T-helper 22 cell (primary cell): ENCODE measurements at places on chromosomes 16 and 17.

DNA sequence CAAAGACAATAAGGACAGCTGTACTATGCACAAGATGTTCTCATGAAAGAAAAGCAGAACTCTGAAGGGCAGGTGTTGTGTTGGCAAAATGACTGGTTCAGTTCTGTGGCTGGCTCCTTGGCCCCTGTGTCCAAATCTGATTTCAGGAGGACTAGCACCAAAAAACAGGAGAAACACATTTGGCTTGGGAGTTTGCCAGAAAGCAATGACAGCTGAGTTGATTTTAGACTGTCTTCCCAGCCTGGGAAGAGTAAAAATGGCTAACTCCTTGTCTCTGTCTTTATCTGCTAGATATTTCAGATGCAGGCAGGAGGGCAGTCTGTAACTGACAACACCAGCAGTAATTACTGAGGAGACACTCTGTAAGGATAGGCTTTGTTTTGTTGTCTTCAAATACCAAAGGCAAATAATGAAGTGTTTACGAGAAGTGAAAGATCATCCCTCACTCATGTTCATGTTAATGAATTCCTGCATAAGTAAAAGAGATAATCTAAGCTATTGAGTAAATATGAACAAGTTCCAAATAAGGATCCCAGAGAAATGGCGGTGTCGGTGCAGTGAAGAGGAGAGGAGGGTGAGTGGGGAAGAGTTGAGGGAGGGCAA, 989.0 kb downstream of the CDH11 start:
- no peak for DNase-seq

DNA sequence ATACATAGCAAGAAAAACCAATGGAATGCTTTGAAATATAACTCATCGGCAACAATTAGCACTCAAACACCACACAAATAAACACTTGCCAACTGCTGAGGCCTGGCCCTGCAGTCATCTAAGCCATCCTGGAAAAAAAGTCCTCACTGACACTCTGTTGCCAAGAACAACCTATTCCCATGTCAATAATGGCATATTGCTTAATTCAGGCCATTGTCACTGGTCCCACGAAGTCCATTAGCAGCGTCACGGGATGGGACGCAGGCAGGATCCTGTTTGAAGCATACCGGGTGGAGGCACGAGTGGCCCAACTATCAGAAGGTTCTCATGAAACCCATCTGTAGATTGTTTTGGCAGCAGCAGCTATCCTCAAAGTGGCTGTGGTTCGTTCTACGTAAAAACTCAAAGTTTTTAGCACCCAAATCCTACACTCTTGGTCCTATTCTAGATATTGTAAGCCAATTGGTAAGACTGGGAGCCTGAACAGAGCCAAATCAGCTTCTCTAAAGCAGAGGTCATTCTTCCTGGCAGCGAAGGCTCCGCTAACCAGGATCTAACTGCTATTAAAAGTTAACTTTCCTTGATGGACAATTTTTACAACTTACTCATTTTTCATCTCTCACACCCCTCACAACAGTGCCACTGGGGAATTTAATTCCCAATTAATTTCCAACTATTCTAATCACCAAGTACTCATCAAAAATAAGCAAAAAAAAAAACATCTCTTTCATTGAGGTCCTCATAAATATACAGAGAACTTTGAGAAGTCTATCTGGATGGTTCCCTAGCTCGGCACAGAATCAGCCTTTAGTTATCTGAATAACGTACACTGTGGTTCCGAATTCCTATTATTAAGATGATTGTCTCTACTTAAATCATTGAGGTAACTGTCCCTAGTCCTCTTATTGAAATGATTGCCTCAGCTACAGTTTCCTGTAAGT, 91.5 kb downstream of the ZFHX3 start:
- DNase-seq, result no peak

DNA sequence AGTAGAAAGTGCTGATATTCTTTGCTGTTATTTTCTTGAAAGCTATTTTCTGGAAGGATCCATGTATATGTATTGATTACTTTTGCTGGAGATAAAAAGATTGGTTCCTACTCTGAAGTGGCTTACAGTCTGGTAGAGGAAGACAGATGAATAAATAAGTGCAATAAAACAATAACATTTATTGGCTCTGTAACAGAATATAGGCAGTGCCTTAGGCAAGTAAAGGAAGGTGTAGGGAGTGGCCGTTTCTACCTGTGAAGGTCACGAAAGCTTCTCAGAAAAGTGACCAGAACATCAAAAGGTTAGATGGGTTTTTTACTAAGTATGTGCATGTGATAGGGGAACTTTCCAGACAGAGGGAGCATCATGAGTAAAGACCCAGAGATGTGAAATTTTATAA, 43.1 kb downstream of the COX10 start:
- no peak for DNase-seq

- no peak for DNase-seq
These were observed 1.8 kb downstream of the SPECC1 start for GRCh38 chr17:20010936-20011335.

GRCh38 chr17:79664930-79665737, 54.3 kb upstream of the RBFOX3 start:
- DNase-seq, result no peak

GRCh38 chr17:48261297-48261880, 153.8 kb downstream of the SNX11 start:
- DNase-seq, result no peak

GRCh38 chr17:79608624-79608959, 2.3 kb downstream of the RBFOX3 start:
- no peak for DNase-seq

DNA sequence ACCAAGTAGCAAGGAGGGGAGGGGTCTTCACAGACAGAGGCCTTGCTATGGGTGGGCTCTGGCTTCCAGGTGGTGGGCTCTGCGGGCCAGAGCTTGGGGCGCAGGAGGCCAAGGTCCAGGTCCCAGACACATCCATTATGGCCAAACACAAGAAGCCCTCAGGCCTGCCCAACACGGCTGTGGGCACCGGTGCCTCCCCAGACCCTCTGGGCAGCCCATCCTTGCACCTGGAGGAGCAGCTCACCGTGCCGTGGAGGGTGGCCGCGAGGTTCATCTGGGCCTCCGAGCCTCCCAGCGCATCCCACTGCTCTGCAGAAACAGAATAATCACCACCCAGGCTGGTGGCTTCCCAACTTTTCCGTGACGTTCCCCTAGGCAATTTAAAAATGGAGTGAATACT, 55.9 kb downstream of the TBC1D16 start:
- no peak for DNase-seq

DNA sequence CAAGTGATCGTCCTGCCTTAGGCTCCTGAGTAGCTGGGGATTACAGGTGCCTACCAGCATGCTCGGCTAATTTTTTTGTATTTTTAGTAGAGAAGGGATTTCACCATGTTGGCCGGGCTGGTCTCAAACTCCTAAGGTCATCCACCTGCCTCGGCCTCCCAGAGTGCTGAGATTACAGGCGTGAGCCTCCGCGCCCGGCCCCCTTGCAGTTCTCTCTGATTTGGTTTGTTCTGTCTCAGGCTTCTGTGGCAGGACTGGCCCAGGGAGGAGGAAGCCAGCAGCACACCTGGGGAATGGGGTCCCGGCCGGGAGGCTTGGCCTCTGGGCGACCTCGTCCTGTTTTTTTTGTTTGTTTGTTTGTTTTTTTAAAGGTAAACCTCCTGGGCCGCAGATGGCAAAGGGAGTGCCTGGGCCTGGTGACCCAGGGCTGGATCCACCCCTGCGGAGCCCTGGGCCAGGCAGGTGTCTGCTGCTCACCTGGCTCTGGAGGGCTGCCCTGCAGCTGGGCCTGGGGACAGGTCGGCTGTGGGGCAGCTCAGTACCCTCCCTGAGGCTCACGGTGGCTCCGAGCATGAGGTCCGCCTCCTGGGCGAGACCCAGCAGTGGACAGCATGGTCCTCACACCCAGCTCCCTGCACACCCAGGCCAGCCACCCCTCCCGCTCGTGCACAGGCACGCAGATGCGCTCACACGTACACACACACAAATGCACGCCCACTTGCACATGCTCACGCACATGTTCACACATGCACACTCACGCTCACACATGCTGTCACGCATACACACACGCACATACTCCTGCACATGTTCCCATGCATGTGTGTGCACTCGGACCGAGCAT, 3.3 kb upstream of the NUDT16L1 start:
- no peak for DNase-seq

DNA sequence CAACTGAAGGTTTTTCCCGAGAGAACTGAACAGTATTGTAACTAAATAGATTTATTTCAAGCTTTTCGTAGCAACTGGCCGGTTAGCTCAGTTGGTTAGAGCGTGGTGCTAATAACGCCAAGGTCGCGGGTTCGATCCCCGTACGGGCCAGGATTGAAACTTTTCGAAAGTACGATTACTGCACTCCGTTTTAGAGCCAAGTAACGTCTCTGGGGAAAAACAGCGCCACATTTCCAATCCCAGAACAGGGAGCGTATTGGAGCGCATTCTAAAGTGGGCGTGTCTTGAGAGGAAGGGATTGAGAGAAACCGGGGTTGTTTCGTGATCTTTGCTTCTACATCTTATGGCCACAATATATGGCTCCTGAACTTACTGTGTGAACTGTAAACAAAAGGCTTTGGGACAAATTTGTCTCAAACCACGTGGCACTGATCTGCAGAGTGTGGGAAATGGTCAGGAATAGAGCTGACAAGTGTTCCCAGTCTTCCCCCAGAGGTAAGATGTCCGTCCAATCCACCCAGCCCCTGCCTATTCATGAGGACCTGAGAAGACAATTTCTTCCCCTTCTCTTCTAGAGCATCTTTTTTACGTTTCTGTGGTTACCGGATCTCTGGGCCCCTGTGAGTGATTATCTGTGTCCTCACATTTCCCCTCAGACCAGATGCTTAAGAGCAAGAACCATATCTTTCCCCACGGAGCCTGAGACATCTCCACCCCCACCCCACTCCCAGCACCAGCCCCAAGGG, 2.3 kb downstream of the BORCS6 start:
- DNase-seq, result peak; percentile 67

DNA sequence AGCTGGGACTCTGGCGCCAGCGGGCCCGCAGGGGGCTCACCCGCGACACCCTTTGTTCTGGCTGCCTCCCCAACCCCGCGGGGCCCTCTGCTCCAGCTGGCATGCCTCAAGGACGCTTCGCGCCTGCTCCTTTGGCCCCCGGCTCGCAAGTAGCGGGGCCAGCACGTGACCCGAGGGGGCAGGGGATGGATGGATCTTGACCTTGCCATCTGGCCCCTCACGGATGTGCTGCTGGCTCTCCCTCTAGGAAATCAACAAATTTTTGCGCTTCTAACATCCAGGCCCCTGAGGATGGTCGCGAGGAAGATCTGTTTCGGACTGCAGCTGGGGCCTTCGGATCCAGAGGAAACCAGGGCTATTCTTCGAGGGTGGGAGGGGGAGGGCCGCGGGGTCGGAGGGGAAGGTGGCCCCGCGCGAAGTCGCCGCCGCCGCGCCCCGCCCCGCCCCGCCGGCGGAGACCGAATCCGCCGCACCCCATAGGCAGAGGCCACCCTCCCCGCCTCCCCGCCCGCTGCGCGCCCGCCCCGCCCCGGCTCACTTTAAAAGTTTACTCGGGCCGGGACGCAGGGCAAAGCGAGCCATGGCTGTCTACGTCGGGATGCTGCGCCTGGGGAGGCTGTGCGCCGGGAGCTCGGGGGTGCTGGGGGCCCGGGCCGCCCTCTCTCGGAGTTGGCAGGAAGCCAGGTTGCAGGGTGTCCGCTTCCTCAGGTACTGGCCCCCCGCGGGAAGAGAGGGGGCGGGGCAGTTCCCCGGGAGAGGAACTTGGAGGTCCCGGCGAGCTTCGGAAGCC, at the start of gene ACSF2:
ACSF2 (plus strand) TSS at position 537 of the 790 bp plus-strand sequence; CDS start at position 581, 44 bp downstream.
- peak; percentile 63 for DNase-seq

DNA sequence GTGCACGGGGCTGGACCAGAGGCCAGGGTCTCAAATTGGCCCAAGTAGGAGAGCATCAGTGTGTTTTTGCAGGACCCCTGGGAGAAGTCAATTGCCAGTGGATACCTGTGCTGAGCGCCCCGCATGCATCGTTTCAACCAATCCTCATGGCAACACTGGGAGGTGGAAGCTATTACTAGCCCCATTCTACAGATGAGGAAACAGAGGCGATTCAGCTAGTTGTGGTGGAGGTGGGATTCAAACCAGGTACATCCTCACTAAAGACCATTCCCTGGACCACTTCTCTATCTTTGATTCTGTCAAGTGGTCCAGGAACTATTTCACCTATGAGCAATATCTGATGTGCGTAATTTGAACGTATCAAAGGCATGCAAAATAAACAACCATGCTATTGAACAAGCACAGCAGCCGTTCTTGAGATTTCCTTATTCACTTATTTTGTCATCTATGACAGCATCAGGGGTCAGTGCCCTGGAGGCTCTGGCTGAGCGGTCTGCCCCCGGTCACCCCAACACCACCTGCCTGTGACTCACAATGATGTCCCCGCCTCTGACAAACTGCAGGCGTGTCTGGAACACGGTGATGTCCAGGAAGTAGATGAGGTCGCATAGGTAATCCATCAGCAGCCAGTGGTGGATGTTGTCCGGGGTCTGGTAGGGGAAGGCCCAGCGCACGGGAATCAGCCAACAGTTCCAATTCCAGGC, 54.0 kb downstream of the CNGB1 start:
- no peak for DNase-seq

DNA sequence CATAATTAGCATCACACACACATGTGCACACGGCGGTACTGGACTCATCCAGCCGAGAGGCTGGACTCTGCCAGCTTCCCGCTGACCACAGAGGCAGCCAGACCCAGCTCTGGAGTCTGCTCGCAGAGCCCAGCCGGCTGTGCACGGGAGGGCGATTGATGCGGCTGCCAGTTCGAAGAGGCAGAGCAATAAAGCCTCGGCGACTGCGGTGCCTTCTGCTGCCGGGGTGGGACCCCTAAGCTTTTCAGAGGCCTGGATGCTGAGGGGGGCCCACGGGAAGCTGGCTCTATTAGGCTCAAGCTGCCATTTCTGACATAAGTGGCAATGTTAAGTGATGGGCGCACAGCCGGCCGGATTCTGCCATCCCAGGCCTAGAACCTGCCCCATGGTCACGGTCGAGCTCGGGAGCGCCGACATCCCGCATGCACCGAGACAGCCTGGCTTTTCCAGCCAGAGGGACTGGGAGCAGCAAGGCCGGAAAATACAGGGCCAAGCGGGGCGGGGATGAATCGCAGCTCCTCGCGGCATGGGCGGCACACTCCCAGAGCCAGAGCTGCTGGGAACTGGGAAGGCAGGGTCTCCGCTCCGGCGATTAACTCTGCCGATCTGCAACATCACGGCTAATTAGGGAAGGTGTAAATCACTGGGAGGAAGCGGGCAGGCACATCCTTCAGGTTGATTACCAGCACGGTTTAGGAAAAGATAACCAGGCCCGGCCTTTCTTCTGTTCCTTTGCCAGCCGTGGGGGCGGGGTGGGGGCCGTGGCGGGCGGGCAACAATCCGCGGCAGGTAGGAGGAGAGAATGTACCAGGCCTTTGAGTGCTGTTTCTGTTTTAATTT, 57.7 kb downstream of the TBC1D16 start:
- no peak for DNase-seq
